ENCODE measurements at places on chromosomes 4 and X.

GRCh38 chrX:111662292-111662691 is 18.7 kb upstream of the ALG13 start:
- DNase-seq: no peak

DNA sequence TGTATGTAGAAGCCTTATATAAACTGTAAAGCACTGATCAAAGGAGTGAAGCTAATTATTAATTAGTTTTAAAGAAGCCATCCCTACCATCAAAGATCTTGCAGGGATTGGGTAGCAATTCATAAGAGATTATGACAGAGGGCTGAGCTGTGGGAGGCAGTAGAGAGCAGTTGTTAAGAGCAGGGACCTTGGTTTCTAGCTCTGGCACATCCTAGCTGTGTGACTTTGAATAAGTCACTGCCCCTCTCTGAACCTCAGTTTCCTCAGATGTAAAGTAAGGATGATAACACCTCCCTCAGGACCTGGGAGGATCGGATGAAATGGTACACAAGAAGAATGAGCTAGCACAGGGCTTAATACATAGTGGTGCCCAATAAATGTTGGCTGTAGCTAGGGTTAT is 45.4 kb downstream of the APLN start:
- DNase-seq: no peak

- DNase-seq: no peak
Observed at GRCh38 chr4:17934286-17934685, 87.3 kb downstream of the LCORL start.

- no peak for DNase-seq
Observed at GRCh38 chr4:11605597-11605996, 176.9 kb upstream of the HS3ST1 start.

- DNase-seq: no peak
Observed at GRCh38 chr4:22192084-22192511, 243.5 kb upstream of the KCNIP4 start.

GRCh38 chrX:19615361-19615910 is 100.1 kb upstream of the MAP3K15 start:
- no peak for DNase-seq

GRCh38 chrX:21744060-21744459 is 13.9 kb downstream of the SMPX start:
- DNase-seq: no peak

GRCh38 chrX:65821721-65822496 is 154.5 kb downstream of the MSN start:
- DNase-seq: no peak

GRCh38 chr4:102751941-102752340 is 8.8 kb downstream of the MANBA start:
- DNase-seq: no peak

DNA sequence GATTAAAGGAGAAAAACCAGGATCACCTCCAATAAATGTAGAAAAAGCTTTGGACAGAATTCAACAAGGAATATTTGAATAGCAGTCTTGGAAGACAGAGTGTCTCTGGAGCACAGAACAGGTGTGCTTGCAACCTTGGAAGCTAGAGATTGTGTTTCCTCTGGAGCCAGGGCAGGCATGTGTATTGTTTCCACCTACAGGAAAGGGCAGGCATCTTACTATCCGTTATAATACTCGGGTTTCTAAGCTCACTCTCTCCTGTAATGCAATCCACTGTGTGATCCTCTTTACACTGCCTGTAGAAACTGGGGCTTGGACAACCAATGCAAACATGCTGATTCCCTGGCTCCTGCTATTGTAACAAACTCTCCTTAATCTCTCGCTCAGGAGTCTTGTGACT is 14.4 kb downstream of the CCDC110 start:
- DNase-seq: no peak

GRCh38 chr4:186762361-186762760 is 38.7 kb upstream of the FAT1 start:
- DNase-seq: no peak

GRCh38 chrX:129732857-129733256 is 5.9 kb upstream of the XPNPEP2 start:
- no peak for DNase-seq

GRCh38 chr4:36159208-36159607 is 85.1 kb downstream of the ARAP2 start:
- no peak for DNase-seq

DNA sequence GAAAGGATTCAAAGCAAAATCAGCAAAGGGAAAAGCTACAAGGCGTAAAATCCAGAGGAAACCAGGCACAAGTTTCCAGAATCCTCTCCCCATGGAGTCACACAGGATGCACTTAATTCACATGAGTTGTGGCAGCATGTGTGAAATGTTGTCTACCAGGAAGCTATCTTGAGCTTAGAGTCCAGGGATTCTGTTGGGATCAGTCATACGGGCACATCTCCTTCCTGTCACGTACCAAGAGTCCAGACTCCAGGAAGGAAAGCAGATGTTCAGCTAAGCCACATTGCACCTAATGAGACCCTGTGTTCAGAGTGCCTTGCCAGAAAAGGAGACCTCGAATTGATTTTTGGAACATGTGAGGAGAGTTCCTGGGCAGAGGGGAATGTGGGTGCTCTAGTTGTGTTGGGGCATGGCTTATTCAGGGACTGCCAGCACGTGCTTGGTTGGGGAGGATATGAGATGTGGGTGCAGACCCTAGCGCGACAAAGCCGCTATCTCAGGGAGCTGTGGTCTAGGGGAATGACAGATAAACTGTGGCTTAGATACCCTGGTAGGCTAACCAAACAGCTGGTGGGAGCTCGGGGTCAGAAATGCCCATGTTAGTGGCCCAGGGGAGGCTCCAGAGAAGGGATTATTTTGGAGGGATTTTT is 70.0 kb downstream of the EVC start:
- no peak for DNase-seq

DNA sequence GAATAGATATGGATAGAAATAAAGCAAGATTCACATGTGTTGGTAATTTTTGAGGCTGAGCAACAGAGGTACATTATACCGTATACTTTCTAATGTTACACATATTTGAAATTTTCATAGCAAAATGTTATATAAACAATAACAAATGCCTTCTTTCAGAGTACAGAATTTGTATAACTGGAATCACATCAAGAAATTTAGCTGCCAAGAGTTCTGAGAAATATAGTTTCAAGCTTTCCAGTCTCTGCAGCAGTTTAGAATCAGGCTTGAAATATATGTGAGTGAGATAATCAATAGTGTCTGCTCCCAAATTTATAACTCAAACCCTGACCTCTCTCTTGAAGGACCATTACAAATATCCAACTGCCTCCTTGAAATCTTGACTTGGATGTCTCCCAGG is 23.8 kb downstream of the FAM184B start:
- no peak for DNase-seq

- no peak for DNase-seq
Observed at GRCh38 chr4:5781691-5782090, 70.7 kb downstream of the EVC start.

DNA sequence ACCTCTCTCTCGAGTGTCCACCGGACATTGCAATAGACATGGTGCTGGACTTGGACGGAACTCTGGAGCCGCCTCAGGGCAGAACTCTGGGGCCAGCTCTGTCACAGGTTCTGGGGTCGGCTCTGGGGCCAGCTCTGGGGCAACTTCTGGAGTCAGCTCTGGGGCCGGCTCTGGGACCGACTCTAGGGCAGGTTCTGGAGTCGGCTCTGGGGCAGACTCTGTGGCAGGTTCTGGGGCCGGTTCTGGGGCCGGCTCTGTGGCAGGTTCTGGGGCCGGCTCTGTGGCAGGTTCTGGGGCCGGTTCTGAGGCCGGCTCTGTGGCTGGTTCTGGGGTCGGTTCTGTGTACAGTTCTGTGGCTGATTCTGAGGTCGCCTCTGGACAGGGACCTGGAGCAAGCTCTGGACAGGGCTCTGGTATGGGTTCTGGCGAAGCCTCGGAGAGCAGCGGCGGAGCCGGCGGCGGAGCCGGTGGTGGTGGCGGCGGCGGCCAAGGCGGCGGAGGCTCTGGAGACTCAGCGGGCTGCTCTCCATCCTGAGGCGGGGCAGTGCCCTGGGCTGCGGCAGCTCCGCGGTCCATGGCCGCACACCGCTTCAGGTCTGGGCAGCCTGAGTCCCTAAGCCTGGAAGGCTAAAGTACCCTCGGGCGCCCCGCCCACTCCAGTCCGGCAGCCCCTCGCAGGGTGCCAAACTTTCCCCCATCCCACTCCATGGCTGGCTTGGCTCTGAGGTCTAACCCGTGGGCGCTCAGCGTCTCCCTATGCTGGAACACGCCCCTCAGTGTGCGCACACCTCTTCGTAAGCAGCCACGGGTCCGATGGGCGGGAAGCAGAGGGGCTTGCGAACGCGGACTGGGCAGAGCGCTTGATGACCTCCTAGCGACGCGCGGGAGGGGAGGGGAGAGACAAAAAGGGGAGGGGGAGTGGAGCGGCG is at the start of gene DGKK:
Gene DGKK, minus strand, starts transcription at position 723 of the 929 bp plus-strand sequence. Its CDS starts 147 bp downstream, at position 576.
- DNase-seq: peak; percentile 47

GRCh38 chr4:6714954-6715353 is 1.0 kb upstream of the BLOC1S4 start:
- no peak for DNase-seq

GRCh38 chrX:49247916-49248811 is 12.9 kb downstream of the CCDC22 start:
- no peak for DNase-seq

GRCh38 chr4:27764526-27764837 is 903.8 kb downstream of the STIM2 start:
- no peak for DNase-seq

DNA sequence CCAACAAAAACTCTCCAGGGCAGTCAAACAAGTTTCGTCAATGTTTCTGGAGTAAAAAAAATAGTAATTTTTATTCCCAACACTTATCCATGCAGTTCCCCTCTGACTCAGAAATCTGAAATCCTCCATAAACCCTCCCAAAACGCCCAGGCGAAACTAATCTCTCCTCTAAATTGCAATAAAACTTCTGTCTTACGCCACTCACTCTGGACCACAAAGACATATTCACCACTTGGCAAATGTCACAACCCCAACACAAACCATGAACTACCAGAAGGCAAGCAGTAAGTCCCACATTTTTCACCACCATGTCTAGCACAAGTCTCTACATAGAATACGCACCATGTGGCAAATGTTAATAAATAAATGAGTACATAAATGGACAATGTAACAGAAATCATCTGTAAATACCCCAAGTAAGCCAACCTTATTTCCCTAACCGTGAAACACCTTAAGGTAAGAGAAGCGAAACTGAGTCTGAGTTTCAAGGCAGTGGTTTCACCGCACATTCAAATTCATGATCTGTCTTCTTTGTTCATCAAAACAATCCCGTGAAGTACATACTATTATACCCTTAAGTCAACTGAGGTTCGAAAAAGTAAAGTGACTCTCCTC is 1.6 kb downstream of the PAPSS1 start:
- no peak for DNase-seq

DNA sequence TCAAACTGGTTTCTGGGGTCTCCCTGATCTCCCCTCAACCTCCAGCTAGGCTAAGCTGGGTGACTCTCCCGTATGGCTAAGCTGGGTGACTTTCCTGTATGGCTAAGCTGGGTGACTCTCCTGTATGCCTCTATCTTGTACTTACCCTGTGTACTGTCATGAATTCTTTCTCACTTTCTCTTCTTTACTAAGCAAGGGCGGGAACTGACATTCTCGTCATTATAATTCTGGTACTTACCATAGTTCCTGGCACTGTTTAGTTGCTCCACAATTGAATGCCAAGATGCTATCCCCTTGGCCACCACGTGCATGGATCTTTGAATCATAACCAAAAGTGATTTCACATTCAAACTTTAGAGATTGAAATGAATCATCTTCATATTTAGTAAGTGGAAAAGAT is 8.8 kb downstream of the INTU start:
- no peak for DNase-seq

DNA sequence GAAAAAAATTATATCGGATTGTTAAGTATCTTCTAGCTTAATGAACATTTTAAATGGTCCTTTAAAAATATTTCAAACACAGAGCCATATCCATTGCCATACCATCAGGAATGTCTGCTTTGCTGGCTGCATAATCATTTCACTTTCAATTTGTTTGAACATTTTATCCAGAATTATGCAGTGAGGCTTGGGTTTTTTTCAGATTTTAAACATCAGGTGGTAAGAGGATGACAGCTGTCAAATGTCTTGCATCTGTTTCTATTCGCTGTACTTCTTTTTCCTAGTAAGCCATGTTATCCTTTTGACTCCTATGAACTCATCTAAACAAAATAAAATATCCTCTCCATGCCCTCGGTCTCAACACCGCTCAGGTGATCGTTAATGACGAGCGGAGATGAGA is 802 bp downstream of the RFC1 start:
- DNase-seq: no peak

DNA sequence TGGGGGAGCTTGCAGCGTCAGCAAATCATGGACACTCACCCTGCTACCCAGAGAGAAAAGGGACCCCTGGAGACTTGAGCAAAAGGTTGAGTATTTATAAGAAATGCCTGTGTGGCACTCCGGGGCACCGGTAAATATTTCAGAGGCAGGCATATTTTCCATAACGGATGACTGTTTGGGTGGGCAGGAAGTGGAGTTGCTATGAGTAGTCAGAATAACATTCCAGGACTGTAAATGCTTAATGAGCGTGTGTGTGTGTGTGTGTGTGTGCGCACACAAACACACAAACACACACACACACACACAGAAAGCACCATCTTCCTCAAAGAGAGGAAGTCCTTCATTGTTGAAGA is 74.6 kb downstream of the MXRA5 start:
- DNase-seq: no peak

GRCh38 chr4:120673696-120674095 is 248.8 kb downstream of the PRDM5 start:
- no peak for DNase-seq

DNA sequence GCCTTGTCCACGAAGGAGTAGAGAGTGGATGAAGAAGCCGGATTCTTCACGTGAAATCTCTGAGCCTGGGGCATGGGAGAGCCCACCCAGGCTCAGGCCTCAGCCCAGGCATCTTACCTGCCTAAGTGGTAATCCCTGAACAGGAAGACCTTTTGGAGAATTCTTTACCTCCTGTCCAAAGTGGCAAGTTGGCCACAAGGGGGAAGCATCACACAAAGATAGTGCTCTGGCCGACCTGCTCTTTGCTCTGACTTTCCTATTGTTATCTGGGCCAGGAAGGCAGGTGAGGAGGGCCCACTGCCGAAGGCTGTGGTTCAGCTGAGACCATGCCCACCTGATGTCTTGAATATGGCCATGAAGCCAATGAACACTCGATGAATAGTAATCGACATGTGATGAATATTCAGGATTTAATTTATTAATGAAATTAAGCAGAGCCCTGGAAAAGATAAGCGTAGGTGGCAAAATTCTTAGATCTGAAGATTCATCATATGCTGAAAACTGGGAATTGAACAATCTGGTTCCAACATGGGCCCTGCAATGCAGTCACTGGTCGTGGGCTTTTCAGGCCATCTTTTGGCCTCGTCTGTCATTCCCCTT is 93.8 kb downstream of the PDGFRA start:
- DNase-seq: peak; percentile 64

DNA sequence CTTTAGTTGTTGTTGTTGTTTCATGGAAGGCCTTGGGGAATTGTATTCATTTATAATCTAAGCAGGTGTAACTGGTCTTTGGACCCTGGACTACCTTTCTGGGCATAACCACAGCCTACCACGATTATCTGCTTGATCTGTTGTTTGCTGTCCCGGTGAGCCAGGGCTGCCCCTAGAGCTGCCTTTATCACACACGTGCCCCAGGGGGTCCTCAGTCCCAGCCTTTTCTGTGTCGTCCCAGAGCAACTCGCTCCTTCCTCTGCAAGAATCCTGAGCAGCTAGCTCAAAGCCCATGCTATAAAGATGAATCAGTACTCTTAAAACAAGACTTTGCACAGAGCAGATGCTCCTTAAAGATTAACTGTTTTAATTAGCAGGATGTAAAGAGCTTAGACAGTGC is 273.2 kb downstream of the EVC2 start:
- no peak for DNase-seq

GRCh38 chr4:6926681-6927478 is 17.3 kb downstream of the TBC1D14 start:
- DNase-seq: no peak

Measured in neural crest cell (in vitro differentiated cells).